ENCODE measurements at places on chromosomes 7 and 10. TPM values are rescaled to one million over a fixed set of nuclear protein-coding genes. Genes with fewer than 3 reads are reported as not detected.

ERVW-1 gene
- not detected for polyA plus RNA-seq

DNA sequence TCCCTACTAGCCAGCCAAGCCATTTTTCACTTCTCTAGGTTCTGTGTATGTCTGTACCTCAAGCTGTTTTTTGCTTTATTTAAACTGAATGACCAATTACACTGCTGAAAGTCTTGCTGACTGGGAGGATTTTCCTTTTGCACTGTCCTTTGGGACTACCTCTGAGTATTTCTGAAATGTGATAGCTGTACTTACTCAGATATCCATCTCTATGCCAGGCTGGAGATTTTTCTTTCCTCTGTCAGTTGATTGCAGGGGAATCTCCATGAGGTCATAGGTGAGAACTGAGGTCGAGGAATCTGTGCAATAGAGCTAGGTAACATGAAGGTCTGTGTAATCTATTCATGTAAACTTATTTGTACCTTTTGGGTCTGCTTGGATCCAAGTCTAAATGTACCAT is 38.9 kb upstream of the ANKRD1 start:
- no peak for DNase-seq

- DNase-seq: no peak
Observed at GRCh38 chr10:96880575-96880974, 48.5 kb downstream of the LCOR start.

DNA sequence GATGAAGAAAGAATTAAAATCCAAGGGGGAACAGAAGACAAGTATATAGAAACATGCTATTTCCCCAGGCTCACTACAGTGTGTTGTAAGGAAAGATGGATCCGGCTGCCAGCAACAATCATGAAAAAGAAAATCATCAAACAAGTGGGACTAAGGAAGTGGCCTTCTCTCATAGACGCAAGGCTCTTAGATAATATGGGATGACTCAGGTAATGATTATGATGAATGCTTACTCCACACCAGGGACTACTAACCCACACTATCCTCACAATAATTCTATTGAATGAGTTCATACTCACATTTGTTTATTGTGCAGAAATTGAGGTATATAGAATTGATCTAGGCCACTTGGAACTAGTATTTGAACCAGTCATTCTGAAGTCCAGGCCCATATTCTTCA is 111.2 kb upstream of the BET1 start:
- peak; percentile 15 for DNase-seq

- DNase-seq: no peak
Observed at GRCh38 chr10:104907521-104907920, 266.4 kb downstream of the SORCS3 start.

- DNase-seq: no peak
Observed at GRCh38 chr10:116268976-116269375, 4.0 kb downstream of the GFRA1 start.

Measured in mammary epithelial cell (primary cell).